ENCODE measurements at places on chromosomes 16 and 17.

GRCh38 chr16:8907096-8907495 is 24.9 kb downstream of the LITAFD start:
- no peak for DNase-seq

DNA sequence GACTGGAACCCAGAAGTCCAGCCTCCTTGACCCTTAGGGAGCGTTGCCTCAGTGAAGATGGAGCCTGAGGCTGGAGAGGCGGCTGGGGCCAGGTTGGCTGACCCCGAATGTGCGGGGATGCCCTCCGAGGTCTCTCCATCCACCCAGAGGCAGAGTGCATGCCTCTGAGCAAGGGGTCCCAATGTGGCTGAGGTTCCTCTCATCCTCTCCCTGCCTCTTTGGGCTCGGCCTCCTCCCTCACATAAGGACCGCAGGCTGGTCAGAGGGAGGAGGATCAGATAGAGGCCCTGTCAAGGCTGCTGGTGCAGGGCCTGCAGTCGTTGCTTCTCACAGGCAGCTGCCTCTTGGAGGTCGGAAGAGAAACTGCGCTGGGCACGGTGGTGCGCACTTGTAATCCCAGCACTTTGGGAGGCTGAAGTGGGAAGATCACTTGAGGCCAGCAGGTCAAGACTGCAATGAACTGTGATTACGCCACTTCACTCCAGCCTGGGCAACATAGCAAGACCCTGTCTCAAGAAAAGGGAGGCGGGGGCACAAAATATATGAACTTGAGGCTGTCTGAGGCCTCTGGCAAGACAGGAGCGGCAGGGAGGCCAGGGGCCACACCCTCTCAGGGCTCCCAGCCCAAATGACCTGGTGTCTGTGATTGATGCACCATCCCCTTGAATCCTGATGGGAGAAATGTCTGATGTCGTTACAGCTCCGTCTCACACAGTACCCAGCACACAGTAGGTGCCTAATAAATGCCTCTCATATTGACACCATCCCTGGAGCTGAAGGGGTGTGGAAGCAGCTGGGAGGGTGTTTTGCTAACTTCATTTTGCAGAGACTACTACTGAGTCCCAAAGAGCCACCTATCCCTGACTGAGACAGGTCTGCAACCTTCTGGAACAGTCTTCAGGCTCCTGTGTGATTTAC is 220.1 kb upstream of the GSE1 start:
- DNase-seq: no peak

DNA sequence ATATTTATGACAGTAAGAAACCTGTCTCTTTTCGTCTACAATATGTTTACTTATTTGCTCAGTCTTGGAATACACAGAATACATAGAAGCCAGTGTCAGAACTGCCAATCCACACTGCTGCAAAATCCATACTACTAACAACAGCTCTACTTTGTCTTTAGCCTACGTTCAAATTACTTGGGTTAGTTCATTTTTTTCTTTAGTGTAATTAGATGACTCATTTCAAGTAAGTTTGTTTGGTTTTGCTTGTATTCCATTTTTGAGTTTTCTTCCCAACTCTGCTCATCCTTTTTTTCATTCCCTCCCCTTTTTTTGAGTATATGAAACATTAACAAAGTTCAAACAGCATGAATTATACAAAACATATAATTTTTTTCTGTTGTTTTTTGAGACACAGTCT is 16.9 kb downstream of the CMC2 start:
- DNase-seq: no peak

DNA sequence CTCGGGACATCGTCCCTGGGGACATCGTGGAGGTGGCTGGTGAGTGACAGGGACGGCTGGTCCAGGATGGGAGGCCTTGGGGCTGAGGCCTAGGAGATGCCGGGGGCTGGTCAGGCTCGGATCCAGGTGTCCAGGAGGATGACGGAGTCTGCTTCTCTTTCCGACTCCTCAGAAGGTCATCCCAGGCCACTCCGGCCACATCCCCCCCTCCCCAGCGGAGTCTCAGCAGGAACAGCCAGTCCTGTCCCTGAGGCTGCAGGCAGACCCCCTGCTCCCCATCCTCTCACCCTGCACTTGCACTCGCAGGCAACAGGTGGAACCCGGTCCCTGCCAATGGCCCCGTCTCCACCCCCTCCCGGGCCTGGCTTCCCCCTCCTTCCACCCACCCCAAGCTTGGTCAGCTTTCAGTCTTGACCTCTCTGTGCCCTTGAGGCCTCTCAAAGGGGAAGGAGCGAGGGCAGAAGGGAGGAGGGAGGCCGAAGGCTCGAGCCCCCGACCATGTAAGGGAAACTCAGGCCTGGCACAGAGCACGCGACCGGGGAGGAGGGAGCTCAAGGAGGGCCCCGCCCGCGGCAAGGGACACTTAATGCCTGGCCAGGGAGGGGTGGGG is 4.4 kb downstream of the ATP2A1 start:
- no peak for DNase-seq

DNA sequence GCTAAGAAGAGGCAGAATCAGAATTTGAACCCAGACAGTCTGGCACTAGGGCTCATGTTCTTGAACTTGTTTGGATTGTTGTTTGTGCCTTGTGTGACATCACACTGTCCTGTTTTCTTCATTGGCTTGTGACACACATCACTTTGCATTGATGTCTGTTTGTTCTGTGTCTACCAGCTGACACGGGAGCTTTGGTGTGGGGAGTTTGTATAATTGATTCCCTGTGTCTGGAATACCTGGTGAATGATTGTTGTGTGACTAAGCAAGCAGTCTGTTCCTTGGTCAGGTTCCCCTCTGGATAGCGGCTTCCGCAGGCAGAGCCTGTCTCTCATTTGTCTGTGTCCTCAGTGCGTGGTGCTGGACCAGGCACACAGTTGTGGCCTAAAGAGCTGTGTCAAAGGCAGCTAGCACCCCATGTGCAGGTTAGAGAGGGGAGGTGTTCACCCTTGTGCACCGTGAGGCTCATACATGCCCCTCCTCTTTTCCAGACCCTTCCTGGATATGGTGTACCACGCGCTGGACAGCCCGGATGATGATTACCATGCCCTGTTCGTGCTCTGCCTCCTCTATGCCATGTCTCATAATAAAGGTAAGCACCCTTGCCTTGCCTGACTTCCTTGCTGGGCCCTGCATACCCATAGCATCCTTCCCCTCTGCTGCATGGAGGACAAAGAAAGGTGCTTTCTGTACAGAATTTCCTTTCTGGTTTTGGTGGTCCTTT is 80.1 kb downstream of the CLEC16A start:
- DNase-seq: no peak

DNA sequence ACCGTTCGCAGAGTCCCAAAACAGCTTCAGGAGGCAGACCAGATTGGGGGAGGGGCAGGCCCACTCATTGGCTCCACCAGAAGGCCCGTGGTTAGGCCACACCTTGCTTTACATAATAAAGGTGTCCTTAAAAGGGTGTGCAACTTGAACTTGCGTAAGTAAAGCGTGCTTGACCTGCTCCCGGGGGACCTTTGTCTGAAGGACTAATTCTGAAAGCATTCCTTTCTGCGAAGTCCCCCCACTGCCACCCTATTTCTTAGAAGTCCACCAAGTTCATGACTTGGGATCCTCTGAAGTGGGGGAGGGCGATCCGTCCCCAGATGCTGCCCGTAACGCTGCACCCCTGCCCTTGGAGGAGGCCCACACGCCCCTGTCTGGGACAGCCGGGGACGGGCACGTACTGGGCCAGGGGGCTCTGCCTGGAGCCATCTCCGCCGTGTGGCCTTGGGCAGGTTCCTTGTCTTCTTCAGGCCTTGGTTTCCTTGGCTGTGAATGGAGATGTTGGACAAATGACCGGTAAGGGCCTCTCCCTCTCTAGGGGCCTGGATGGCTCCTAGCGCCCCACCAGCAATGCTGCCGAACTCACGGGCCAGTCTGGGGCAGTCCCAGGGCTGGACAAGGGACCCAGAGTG is 823 bp upstream of the ZNF469 start:
- DNase-seq: no peak

DNA sequence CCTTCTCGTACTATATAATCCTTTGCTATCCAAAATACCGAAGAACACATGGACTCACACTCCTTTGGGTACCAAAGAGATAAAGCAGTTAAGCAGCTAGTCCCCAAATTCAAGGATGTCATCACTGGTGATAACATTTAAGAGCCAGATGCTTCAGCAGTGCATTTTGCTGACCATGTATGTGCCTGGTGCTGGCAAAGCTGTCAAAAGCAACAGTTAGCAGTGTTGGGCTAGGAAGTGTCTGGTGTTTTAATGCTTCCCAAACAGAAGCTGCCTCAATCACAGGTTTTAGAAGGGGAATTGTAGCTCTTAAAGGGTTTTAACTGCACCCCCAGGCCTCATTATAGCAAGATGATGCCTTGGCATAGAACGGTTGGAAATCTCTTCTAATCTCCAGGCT is 4.7 kb downstream of the FAM117A start:
- DNase-seq: no peak

- no peak for DNase-seq
Observed at GRCh38 chr17:58231641-58232040, 6.7 kb upstream of the LPO start.

DNA sequence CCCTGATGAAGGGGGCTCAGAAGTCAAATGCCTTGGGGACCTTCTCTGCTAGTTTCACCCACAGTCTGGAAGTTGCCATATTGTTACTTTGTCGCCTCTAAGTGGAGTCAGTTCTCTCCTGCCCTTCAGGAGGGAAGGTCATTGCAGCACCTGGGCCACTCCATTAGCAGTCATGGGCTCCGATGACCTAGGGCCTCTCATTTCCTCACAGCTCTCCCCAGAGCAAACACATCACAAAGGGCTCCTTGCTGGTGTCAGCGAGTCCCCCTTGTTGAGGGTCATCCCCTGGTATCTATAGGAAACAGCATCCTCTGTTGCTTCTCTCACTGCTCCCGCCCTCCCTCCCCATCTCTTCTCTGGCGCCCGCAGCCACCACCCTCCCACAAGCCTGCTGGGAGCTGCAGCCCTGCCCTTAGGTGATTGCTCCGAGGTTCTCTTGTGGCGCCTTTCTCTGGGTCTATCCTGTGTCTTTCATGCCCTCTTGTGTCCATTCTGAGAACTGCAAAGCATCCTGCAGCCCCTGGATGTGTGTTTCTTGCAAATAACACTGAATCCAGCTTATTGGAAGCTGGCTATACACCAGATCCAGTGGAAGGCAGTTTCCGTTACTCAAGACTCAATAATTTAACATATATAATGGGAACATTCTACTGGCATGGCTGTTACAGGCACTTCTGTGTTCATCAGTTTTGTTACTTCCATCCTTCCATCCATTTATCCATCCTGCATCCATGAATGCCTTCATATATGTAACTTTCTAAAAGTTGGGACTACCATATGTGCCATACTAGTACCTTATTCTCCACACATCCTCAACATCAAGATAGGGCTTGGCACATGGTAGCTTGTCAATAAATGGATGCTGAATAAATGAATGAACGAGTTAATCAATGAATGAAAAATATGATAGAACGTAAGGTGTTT is 21.2 kb downstream of the PDILT start:
- peak; percentile 26 for DNase-seq

DNA sequence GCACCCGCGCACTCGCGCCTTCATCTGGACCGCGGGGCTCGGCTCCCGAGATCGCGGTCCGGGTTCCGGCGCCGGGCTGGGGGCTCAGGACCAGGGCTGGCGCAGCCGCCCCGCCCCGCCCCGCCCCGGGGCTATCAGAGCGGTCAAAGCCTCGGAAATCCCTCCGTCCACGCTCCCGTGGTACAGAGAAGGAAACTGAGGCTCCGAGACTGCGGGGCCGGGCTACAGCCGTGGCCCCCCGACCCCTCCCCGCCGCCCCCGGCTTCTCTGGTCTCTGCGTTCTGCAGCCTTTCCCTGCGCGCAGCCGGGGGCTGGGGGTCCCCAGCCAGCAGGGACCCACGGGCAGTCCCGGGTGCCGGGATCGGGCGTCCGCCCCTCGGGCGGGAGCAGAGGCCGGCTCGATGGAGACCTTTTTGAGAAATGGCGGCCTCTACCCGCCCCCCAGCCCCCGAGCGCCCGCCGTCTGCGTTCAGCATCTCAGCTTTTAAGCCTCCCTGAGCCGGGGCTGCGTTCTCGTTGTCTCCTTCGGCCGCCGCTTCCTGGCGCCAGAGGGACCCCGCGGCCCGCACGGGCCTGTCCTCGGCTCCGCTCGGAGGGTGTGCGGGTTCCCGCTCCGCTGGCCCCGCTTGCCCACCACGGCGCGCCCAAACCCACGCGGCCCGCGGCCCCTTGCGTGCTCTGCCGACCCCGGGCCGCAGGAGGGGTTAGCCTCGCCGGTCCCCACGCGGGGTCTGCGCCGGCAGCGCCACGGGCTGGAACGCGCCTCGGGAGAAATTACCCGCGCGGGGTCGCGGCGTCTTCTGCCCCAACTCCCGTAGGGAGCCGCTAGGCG is 1.5 kb upstream of the NPTX1 start:
- no peak for DNase-seq

GRCh38 chr16:86697715-86698114 is 119.4 kb downstream of the FOXL1 start:
- no peak for DNase-seq

- DNase-seq: no peak
Observed at GRCh38 chr17:77726549-77727006, 231.9 kb upstream of the TNRC6C start.

DNA sequence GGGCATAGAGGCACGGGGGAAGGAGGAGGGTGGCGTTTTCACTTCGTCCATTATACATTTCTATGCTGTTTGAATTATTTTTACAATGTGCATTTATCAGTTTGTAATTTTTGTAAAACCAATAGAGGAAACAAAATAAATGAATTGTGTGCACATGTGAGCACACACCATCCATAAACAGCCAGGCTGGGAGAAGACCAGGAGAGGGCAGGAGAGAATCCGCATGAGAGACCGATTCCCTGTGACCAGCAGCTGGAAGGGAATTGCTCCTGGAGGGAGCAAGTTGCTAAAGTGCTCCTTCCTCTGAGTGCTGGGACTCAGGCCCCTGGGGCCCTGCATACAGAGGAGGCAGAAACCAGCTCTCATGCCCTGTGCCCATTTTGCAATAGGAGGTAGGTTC is 126.0 kb downstream of the ABCC12 start:
- DNase-seq: no peak

- no peak for DNase-seq
Observed at GRCh38 chr16:30354423-30355143, 525 bp downstream of the CD2BP2 start.

DNA sequence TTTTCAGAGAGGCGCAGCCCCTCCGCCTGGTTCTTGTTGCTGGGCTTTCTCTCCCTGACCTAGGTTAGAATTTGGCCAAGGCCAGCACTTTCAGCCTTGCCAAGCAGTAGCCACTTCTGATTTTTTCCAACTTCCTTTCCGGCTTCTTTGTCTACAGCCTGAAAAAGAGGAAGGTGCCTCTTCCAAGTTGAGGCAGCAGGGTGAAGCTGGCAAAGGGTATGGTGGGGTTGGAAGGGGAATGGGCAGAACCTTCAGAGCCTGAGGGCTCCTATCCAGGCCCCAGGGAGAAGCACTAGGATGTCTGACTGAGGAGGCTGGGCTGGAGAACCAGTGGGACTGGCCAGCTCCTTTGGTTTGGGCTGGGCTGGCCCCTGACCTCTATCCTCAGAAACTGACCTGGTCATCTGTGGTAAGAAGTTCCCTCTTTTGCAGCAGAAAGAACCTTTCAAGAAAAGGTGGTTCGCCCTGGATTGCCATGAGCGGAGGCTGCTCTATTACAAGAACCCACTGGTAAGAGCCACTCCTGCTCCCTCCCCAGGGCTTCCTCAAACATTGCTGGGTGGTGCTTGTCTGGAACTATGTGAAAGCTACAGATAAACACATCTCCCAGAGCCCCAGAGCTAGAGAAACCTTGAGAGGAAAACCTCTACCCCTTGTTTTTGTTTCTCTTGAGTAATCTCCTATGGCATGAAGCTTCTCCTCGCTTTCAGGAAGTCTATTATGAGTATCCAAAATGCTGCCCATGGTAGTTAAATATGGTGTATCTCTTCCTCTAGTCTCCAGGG is 16.6 kb upstream of the RNF135 start:
- DNase-seq: no peak

Data from stimulated activated CD4-positive, alpha-beta T cell treated with anti-CD3 and anti-CD28 coated beads, Interleukin-12 subunit alpha, Interleukin-12 subunit beta, amount 100 ng/mL, for 48 hours (primary cell).